Spinal cord (tissue), 10 donors: ENCODE measurements at places on chromosomes 4 and X.
A peak's percentile ranks its signal among the peaks of the same experiment; 100 is the strongest.

GRCh38 chr4:89954906-89955695, 60.4 kb downstream of the MMRN1 start:
- no peak for DNase-seq

DNA sequence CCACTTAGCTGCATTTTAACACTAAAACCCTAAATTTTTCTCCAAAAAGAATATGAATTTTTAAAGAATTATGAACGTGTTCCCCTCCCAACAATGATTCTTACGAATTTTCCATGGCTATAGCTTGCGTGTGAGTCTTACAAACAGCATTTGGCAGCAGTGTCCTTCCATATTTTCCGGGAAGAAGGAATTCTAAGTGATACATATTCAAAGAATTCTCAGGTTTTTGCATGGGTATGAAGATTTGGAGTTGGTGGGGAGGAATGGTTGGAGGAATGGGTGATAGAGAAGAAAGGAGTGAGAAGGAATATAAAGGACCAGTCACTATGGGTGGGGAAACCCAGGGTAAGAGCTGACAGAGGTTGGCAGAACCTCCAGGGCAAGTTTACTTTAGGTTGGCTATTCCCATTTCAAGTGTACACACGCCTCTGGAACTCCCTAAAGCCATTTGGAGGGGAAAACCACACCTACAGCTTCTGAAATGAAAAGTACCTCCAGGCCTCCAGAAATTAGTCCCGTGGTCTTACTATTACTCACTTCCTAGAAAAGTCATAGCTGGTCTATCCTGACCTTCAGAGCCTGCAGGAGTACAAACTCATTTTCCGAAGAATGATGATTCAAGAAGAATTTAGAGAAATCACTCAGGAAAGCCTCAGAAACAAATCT, 420.8 kb upstream of the DIPK2B start:
- no peak for DNase-seq

DNA sequence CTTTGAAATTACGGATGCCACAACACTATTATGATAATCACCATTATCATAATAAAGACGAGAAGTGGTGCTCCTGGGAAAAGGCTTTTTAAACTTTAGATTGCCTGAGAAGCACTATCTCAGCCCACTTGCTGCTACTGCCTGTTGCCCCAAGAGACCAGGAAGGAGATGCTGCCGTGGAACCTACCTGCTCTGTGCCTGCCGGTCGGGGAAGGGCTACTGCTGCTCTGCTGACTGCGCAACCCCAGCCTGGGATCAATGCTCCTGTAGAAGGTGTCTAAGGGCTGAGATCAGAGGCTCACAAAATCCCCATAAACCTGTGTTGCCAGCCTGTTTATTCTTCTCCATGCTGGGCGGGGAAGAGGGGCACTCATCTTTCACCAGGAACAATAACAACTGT, 145.3 kb upstream of the VCX3B start:
- no peak for DNase-seq

DNA sequence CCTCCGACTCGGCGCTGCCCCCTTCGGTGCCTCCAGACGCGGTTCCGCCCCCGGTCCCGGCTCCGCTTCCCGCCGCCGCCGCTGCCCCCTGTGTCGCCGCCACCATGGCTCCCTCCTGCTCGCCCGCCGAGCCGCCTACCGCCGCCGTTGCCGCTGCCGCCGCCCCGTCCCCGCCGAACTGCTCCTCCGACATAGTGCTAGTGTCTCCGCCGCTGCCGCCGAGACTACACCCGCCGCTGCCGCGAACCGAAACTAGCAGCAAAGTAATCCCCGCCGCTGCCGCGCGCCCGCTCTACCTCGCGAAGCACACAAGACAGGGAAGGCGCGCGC, 340 bp downstream of the HNRNPD start:
- peak; percentile 7 for DNase-seq

- DNase-seq = no peak
These were observed 1759.6 kb downstream of the C4orf33 start for GRCh38 chr4:130855533-130855932.

DNA sequence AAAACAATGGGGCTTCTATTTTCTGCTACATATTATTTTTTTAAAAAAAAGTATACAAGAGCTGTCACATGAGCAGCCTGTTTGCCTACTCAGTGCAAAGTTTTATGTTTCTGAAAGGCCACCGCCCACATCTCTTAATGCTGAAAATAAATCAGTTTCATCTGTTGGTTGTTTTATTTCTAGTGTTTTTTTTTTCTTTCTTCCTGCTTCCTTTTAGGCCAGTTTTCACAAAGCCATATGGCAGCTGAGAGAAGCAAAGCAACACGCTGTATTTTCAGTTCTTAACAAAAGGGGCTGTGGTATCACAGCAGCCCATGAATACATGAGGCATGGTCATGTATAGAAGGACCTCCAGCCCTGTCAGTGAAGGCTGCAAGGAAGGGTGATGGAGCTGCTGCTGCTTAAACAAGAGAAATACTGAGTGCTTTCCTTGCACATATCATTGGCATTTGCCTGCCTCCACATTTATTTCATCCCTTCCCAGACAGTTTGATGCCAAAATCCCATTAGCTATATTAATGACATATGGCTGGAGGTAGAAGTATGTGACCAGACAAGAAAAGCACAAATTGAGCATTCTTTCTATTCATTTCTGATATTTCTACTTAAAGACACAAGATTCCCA, 172.5 kb downstream of the PCDH18 start:
- no peak for DNase-seq

DNA sequence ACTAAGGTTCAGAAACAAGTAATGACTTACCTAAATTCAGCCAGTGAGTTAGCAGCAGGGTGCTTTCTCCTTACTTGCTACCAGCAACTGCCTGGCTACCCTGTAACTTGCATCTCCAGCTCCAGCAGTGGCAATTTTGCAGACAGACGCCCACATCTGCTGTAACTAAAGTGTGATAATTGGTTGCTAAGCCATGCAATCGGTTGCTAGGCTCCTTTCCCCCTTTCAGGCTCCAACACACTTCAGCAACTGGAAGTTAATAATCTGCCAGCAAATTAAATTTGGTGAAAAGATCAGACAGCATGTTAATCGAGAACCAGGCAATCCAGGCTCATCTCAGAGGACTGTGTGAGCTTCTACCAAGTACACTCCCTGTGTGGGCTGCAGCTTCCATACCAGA, 24.2 kb upstream of the ARHGEF9 start:
- DNase-seq = peak; percentile 2

GRCh38 chrX:46398126-46398525, 147.1 kb downstream of the ZNF674 start:
- DNase-seq = no peak

GRCh38 chr4:37427193-37427592, 182.7 kb downstream of the NWD2 start:
- DNase-seq = no peak

- no peak for DNase-seq
These were observed 175.2 kb downstream of the GC start for GRCh38 chr4:71608678-71609071.

GRCh38 chr4:115723621-115724020, 610.2 kb upstream of the NDST4 start:
- DNase-seq = no peak

- no peak for DNase-seq
These were observed 516.5 kb downstream of the PCDH7 start for GRCh38 chr4:31236639-31237173.

- DNase-seq = no peak
These were observed 97.7 kb upstream of the PDHA2 start for GRCh38 chr4:95742179-95742578.

- no peak for DNase-seq
These were observed 174.8 kb downstream of the PDGFRA start for GRCh38 chr4:54403700-54404453.

GRCh38 chr4:87034527-87034926, 99.7 kb downstream of the AFF1 start:
- DNase-seq = no peak

- peak; percentile 19 for DNase-seq
These were observed 81.0 kb downstream of the ADGRA3 start for GRCh38 chr4:22434895-22435294.

- DNase-seq = peak; percentile 17
These were observed 1.1 kb downstream of the GAB1 start for GRCh38 chr4:143337600-143338287.
